ENCODE measurements at places on chromosomes 1 and 21. TPM values are rescaled to one million over a fixed set of nuclear protein-coding genes. Genes with fewer than 3 reads are reported as not detected.
A peak's percentile ranks its signal among the peaks of the same experiment; 100 is the strongest.

DNA sequence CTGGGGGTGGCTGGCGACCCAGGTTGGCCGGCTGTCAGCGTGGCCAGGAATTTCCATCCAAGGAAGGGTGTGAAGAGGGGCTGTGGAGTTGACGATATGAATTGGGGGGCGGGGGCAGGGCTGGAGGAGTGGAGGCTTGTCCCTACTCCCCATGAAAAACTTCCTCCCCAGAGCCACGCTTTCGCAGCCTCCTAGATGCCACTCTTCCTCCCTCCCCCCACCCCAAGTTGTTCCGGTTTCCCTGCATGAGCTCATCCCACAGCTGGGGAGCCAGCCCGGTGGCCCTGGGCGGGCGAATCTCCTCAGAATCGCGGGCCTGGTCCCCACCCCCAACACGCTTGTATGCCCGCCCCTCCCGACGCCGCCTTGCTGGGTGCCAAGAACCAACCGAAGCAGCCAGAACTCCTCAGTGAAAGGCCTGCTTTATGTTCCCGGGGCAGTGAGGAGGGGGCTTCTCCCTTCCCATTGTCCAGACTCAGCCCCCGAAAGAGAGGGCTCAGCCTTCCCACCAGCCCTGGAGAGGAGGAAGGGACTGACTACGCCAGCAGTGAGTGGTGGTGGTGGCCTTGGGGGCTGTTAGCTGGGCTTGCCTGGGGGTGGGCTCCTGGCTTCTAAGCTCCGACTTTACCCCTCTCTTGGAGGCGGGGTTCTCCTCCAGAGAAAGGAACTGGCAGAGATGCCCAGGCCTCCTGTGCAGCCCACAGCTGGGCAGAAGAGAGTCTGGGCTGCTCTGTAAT is 1.8 kb upstream of the CSMD2 start:
- DNase-seq = no peak

DNA sequence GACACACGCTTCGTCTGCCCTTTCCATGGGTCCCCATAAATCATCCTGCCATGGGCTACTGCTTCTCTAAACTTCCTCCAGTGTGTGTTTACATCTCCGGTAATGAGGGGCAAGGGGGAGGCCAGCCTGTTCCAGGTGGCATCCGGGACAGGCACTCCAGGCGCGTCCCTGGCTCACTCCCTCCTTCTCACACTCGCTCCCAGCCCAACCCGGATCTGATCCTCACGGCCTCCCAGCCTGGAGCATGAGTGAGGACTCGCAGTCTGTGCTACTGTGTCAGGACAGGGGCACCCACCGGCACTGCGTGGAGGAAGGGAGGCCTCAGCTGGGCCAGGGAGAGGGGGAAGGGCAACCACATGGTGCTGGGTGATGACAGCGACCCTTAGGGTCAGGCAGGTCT is 225.4 kb downstream of the TRABD2B start:
- peak; percentile 47 for DNase-seq

GRCh38 chr1:105442901-105443300 is 1613.6 kb upstream of the PRMT6 start:
- no peak for DNase-seq

GRCh38 chr1:17596651-17597509 is 57.4 kb downstream of the ARHGEF10L start:
- no peak for DNase-seq

- no peak for DNase-seq
Measured at GRCh38 chr1:5465281-5465711, 526.9 kb downstream of the NPHP4 start.

GRCh38 chr1:6646499-6647148 is 22.0 kb downstream of the THAP3 start:
- no peak for DNase-seq

- no peak for DNase-seq
Measured at GRCh38 chr1:230366504-230366915, 59.6 kb downstream of the PGBD5 start.

GRCh38 chr21:33039536-33039935 is 13.8 kb downstream of the OLIG2 start:
- DNase-seq = no peak

GRCh38 chr1:93756657-93757056 is 75.0 kb upstream of the BCAR3 start:
- no peak for DNase-seq

- no peak for DNase-seq
Measured at GRCh38 chr1:170267317-170267716, 121.6 kb downstream of the NTMT2 start.

GRCh38 chr1:29325675-29326074 is 89.4 kb downstream of the PTPRU start:
- no peak for DNase-seq

DNA sequence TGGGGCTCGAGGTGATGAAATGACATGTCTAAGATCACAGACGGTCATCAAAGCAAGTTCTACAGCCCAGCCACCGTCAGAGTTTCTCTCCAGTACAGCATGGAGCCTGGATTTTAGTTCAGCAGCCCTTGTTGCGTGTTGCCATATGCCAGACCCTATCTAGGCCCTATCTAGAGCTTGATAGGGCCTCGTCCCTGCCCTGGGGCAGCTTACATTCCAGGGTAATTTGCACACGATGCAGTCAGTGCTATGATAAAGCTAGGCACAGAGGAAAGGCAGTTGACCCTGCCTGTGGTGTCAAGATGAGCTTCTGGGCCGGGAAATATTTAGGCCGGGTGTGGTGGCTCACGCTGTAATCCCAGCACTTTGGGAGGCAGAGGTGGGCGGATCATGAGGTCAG is 18.9 kb downstream of the ETV3L start:
- no peak for DNase-seq

GRCh38 chr1:183989078-183989577 is 48.4 kb downstream of the COLGALT2 start:
- peak; percentile 45 for DNase-seq

GRCh38 chr1:10920063-10920626 is 92.3 kb upstream of the TARDBP start:
- no peak for DNase-seq

DNA sequence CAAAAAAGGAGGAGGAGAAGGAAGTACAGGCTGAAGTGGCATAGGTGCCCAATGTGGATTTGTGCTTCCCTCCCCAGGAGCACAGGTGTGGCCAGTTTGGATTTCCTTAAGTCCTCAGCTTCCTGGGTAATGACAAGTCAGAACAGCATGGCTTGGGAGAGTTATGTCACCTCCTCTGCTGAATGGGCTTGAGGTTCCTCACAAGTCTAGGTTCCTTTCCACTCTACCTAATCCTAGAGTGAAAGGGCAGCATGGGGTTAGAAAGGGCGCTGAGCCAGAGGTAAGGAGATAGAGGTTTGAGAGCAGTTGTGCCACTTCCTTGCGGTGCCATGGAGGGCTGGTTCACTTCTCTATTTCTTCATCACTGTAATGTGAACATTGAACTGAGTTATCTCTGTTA is 35.5 kb upstream of the IL20 start:
- no peak for DNase-seq

DNA sequence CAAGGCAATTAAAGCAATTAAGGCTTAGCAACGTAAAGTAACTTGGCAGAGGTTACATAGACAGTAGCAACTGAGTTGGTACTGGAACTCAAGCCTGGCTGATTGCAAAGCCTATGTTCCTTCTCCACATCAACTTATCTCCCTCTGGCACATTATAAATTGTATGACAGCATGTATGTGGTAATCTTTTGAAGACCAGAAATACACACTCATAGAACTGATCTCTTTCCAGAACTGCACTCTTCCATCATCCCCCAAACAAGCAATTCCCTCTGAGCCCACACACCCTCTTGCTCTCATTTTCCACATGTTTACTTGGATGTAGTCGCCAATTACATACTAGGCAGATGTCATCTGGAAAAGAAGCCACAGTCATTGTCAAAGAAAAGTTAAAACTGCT is 502.2 kb downstream of the PLPP3 start:
- no peak for DNase-seq

Gene ATP6V1G3
- 9.7 TPM for polyA plus RNA-seq

Gene OR2M3
- polyA plus RNA-seq = 0.01 TPM

Gene HIVEP3
- 3.9 TPM for polyA plus RNA-seq

Gene SPOCD1
- polyA plus RNA-seq = 0.24 TPM

Gene IL23R
- not detected for polyA plus RNA-seq

Gene EPHA2
- 14.7 TPM for polyA plus RNA-seq

Gene DNAH14
- 15.3 TPM for polyA plus RNA-seq

Gene RPTN
- polyA plus RNA-seq = not detected

Measured in right renal pelvis (tissue), 4 donors.